Spleen (tissue), 13 donors: ENCODE measurements at places on chromosomes 5 and 9.
A peak's percentile ranks its signal among the peaks of the same experiment; 100 is the strongest.

- DNase-seq, result no peak
Observed at GRCh38 chr9:8531826-8532415, 732.3 kb upstream of the DMAC1 start.

- peak; percentile 74 for DNase-seq
Observed at GRCh38 chr5:128538250-128539037, 399 bp upstream of the FBN2 start.

DNA sequence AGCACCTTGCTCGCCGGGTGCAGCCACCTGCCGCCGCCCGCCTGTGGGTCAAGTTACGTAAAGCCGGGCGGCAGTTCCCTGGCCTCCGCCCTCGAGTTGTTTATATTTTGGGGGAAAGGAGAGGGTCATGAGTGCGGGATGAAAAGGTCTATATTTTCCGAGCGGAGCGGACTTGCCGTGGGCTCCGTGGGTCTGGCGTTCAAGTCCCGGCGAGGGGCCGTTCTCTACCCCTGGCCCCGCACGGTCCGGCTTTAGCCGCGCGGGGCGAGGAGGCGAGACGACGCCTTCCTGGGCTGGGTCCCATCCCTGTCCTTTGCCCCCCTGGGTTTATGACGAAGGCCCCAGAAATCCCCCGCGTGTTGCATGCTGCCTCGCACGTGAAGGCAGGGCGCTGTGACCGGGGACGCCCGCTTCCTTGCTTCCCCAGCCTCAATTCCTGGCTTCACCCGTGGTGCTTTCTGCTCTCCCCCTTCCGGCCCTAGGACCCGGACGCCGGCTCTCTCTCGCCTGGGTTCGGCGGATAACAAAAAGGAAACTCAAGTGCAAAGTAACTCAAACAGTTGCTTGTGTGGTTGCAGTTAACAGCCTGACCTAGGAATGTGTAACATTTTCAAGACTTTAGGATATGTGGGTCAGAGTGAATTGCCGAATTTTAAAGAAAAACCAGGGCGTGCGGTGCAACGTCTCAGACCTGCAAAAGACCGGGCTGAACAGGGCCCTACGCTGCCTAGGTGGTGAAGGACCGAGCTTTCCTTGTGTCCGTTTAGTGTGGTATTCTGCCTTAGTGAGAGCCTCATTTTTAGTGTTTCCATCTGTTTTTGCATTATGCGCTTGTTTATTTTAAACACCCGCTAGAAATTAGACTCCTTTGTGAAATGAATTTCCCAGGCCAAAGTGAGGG is 810 bp downstream of the VPS13A start:
- DNase-seq, result peak; percentile 89

- DNase-seq, result no peak
Observed at GRCh38 chr5:141969783-141970771, 1.2 kb downstream of the RNF14 start.

- no peak for DNase-seq
Observed at GRCh38 chr9:295576-295975, 80.9 kb downstream of the DOCK8 start.
